ENCODE measurements at places on chromosomes 16 and 17.

DNA sequence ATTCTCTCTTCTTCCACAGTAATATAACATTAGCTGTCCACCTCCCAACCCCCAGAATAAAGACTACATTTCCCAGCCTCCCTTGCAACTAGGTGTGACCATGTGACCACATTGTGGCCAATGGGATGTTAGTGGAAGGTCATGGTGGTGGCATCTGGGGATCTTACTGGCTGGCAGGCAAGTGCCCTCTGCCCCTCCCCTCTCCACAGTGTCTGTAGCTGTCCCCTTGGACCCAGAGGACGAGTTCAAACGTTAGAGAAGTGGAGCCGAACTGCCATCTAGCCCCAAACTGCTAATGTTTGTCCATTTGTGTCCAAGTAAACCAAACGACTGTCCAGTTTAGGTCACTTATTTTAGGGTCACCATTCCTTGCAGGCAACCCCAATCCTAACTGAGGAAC is 26.6 kb upstream of the KCNG4 start:
- peak; percentile 15 for DNase-seq

- DNase-seq: no peak
These were observed 253.3 kb upstream of the CDH5 start for GRCh38 chr16:66113223-66113622.

DNA sequence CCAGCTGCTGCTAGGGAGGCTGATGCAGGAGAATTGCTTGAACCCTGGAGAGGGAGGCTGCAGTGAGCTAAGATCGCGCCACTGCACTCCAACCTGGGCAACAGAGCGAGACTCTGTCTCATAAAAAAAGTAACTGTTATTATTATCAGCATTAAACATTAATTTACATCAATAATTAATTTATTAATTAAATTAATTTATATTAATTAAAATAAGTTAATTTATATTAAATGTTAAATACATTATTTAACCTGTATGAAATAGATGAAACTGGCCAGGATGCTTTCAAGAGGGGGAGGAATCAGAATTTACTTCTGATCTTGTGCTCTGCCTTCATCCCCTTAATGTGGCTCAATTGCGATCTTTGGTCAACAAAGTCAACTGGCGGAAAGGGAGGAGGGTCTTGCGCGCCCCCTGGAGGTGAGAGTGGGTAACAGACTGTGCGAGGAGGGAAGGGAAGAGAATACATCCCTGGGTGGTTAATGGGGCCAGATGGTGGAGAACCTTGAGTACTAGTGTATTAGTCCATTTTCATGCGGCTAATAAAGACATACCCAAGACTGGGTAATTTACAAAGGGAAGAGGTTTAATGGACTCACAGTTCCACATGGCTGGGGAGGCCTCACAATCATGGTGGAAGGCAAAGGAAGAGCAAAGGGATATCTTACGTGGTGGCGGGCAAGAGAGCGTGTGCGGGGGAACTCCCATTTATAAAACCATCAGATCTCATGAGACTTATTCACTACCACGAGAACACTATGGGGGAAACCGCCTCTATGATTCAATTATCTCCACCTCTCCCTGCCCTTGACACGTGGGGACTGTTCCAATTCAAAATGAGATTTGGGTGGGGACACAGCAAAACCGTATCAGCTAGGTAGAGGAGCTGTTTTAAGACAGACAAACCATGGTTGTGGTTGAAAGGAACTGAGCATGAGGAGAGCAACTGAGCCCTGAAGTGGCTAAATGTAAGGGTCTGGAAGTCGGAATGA is 15.7 kb upstream of the CPPED1 start:
- DNase-seq: peak; percentile 39

GRCh38 chr16:49588729-49589384 is 215.3 kb downstream of the C16orf78 start:
- DNase-seq: no peak

DNA sequence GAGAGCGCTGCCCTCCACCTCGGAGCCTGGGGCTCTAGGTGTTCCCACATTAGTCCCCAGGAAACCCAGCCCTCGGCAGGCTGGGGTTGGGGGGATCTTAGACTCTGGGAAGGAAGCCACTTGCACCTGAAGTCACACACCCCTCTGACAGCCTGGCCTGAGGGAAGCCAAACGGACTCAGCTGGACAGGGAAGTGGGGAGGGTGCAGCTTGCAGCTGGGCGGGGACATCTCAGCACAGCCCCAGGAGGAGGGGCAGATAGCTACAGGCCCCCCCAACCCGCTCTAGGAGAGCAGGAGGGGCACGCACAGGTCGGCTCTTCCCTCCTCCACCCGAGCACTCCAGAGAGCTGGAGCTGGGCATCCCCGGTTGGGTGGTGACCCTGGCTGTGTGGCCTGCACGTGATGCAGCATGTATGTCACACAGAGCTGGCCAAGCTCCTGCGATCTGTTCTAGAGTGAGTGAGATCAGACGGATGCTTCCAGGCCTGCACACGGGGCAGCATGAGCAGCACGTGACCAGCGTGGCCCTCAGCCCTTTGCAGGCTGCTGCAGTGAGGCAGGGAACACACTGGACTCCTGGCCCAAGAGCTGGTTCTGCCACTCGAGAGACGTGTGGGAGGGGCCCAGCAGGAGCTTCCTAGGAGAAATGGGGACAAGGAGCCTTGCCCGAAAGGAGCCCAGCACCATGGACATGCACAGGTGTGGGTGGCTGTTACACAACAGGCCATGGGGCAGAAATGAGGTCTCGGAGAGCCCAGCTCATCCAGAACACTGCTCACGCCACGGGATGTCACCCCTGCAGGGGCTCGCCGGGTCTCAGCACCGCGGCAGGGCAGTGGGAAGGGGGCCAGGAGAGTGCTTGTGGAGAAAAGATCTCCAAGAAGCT is 15.4 kb downstream of the KIFC3 start:
- no peak for DNase-seq

DNA sequence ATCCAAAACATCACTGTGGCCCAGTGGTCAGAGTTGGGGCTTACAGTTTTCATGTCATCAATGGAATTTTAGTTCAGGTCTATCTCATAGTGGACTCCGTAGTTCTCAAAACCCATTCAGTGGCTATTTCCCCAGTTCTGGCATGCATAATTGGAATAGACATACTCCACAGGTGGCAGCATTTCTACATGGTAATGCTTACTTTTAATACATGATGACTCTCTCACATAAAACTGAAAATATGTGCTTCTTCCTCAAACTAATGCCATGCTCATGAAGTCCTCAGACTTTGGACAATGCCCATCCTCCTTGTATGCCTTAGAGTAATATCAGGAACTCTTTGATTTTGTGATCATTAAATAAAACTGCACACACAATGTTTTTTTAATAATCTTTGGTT is 857.4 kb upstream of the GOT2 start:
- DNase-seq: no peak

DNA sequence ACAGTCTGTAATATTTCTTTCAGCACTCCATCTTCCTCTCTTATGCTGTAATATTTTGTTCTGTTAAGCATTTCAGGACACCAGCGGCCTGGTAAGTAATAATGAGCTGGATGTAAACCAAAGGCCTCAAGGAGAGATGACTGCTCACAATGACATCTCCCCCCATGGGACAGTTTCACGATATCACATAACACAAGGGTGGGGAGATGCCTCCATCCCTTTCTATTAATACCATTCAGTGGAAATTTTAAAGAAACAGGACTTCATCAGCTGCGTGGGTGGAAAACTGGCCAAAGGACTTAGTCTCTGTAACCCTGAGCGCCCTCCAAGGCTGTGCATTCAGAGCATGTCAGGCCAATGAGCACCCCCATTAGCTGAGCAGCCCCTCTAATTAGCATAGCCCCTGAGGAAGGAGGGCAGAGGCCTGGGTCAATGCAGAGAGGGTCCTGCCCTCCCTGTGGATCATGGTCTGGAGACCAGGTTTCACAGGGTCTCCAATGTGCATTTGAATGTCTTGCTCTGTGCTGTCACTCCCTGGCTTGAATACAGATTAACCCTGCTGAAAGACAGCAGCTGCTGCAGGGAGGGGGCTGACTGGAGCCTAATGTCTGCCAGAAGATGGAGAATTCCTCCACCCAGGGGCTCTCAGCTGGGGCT is 156.4 kb downstream of the HS3ST2 start:
- DNase-seq: no peak

DNA sequence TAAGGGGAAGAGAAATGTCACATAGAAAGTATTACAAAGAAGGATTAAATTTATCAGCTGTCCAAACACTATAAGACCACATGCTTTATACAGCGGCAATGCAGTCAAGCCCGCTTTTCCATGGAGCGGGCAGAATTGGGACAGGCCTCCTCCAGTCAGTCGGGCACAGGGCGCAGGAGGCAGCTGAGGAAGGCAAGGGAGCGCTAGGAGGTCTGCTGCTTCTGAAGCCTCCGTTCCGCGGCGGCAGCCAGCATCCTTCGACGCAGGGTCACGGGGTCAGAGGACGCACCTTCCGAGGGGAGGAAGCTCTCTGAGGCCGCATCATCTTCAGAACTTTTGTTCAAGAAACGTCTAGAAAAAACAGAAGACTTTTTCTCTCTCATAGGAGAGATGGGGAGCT is 62.6 kb downstream of the AMFR start:
- no peak for DNase-seq

- no peak for DNase-seq
These were observed 8.4 kb downstream of the PIMREG start for GRCh38 chr17:6452471-6453266.

GRCh38 chr17:1561420-1562175 is 994 bp downstream of the PITPNA start:
- DNase-seq: no peak

- DNase-seq: peak; percentile 9
These were observed 36.6 kb upstream of the TMEM132E start for GRCh38 chr17:34542700-34543336.

- no peak for DNase-seq
These were observed 351 bp upstream of the GDPD1 start for GRCh38 chr17:59219992-59220327.

DNA sequence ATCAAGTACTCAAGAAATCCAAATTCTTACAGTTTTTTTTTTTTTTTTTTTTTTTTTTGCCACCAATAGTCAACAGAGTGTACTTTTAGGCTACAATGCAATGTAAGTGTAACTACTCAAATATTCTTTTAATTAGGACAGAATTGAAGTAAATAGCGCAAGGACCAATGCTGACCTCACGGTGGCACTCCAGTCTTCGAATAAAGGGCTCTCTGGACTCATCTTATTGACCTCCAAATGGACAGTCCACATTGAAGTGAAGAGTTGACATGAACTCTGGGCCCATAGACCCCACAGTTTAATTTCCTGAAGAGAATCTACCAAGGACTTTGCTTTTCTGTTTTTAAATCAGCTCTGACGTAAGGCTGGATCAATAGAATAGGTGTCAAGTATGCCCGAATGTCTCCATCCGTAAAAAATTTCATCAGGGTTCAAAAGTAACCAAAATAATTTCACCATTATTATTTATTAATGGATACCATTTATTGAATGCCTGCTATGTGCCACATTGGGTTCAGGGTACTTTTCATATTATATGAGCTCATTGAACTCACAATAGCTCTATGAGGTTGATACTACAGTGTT is 7.3 kb upstream of the DDX52 start:
- no peak for DNase-seq

DNA sequence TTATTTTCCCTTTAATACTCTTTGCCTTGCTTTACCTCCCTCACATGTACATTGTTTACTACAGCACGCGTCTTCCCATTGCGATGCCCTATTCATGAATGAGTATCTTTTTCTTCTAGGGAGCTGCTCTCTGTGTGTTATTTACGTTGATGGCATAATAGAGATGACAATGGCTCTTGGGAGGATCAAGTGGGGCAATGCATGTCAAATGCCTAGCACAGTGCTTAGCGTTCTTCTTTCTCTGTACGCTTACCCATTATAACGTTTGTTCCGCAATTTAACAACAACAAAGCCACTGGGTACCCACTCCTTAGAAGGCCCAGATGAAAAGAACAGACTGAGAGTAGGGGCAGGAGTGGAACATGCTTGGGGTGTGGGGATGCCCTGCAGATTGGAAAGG is 271.6 kb upstream of the TNRC6C start:
- DNase-seq: no peak

GRCh38 chr16:55622930-55623561 is 32.7 kb upstream of the SLC6A2 start:
- DNase-seq: no peak

- no peak for DNase-seq
These were observed 1.7 kb downstream of the ANKRD40CL start for GRCh38 chr17:50765454-50766221.

DNA sequence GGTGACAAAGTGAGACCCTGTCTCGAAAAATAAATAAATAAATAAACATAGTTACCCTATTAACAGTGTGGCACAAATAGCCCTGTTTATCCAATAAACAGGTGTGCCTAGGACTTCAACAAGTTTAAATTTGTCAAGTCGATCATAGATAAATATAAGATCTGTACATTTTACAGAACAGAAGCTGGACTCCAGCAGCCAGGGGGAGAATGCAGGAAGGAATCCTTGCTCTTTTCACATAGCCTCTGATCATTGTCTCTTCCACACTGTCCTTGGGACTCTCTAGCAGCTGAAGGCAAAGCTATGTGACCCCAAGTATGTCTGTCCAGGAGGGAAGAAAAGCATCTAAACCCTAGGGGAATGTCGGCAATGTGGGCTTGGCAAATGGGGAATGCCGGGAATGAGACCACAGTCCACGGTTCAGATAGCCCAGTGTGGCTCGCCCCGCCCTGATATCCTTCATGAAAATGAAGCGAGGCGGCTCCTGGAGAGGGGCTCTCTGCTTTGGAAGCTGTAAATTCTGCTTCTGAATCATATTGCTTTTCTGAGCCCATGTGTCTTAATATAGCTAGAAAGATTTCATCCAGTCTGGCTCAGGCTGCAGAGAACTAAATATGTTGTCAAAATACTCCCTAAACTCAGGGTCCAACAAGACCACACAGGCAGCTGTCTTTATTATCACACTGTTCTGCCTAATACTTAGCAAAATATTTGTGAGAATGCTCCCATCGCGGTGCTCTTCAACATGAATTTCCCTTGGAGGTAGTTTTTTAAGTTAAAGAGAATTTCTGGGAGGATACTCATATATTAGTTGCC is 24.9 kb upstream of the GRB2 start:
- no peak for DNase-seq

DNA sequence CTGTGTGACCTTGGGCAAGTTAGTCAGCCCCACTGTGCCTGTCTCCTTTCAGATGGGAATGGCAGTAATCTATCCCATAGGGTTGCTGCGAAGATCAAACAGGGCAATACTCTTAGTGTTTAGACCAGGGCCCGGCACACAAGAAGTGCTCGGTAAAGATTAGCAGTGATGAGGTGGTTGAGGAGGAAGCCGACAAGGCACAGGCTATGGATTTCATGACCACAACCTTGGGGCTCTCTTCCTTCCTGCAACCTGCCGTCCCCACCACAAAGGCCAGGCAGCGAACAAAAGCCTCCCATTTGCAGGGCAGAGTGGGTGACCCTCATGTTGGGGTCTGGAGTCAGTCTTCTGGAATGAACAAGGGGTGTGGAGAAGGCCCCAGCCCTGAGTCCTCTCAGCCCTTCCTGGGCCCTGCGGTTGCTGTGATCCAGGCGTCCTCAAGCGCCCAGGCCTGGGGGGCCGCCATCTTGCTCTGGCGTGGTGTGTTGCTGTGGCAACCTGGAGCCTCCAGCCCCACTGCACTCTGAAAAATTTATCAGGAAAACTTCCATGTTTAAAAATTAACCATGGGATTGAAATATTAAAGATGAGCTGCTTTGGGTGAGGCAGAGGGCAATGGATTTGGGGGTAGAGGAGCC is 9.8 kb downstream of the ADAM11 start:
- DNase-seq: no peak

GRCh38 chr17:82021107-82021899 is 1.4 kb downstream of the CENPX start:
- no peak for DNase-seq

- no peak for DNase-seq
These were observed 19.3 kb downstream of the ITGAL start for GRCh38 chr16:30491744-30492308.

- DNase-seq: no peak
These were observed 6.4 kb downstream of the DPEP1 start for GRCh38 chr16:89619840-89620239.

GRCh38 chr16:2178321-2179106 is 17.9 kb downstream of the CASKIN1 start:
- DNase-seq: no peak

Data from thymus (tissue), 14 donors.